ENCODE measurements at places on chromosomes 12 and 14.

DNA sequence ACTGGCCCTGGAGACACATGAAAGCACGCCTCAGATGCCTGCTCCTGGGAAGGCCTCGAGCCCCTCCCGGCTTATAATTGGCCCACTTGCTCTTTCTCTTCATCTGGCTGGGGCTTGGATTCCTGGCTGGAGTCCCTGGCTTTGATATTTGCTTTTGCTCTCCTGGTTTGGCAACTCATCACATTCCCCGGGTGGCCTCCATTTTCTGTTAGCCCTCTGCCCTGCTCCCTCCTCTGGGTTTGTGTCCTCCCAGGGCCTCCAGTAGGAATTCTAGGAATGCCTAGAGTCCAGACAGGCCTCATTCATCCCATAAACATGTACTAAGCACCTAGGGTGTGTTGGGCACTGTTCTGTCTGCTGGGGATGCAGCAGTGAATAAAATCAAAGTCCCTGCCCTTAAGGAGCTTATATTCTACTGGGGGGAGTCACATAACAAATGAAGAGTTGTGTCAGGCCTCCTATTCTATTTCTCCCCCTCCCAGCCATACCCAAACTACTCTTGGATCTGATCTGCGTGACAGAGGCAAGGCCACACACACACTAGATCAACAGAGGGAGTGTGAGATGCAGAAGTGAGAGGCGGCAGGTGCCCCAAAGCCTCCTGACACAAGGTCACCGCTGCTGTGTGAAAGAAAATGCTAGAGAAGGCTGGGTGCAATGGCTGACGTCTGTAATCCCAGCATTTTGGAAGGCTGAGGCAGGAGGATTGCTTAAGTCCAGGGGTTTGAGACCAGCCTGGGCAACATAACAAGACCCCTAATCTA lies 21.3 kb upstream of the TSPAN9 start:
- no peaks in the 10 kb centered on the region for H3K4me1 ChIP-seq
- no peak overlapping the region for H3K27ac ChIP-seq
- DNase-seq = no peak

DNA sequence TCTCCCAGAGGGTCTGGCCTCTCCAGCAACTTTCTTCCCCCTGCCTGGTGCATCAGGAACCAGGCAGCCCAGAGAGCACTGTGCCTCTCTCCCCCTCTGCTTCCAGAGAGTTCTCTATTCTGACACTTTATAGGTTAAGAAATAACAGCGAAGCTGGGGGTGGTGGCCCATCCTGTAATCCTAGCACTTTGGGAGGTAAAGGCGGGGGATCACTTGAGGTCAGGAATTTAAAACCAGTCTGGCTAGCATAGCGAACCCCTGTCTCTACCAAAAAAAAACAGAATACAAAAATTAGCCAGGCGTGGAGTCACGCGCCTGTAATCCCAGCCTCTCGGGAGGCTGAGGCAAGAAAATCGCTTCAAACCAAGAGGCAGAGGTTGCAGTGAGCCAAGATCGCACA lies 58.3 kb downstream of the ESRRB start:
- H3K27me3 ChIP-seq = no peaks in the 10 kb centered on the region
- no peak overlapping the region for H3K4me3 ChIP-seq
- no peak for DNase-seq

GRCh38 chr12:42979746-42980145 lies 390.2 kb upstream of the PRICKLE1 start:
- H3K27me3 ChIP-seq = no peaks in the 10 kb centered on the region
- no peak for DNase-seq
- no peak overlapping the region for H3K27ac ChIP-seq
- H3K4me1 ChIP-seq = no peaks in the 10 kb centered on the region
- H3K4me3 ChIP-seq = no peak overlapping the region

- H3K36me3 ChIP-seq = no peaks in the 10 kb centered on the region
- H3K27ac ChIP-seq = no peak overlapping the region
- no peak overlapping the region for H3K4me3 ChIP-seq
- no peaks in the 10 kb centered on the region for H3K27me3 ChIP-seq
- H3K4me1 ChIP-seq = no peaks in the 10 kb centered on the region
Observed at GRCh38 chr14:65581799-65582198, 169.3 kb downstream of the FUT8 start.

GRCh38 chr12:124130691-124131591 lies 157.9 kb downstream of the ZNF664 start:
- no peak overlapping the region for H3K4me3 ChIP-seq
- no peak for DNase-seq
- no peaks in the 10 kb centered on the region for H3K36me3 ChIP-seq
- H3K27me3 ChIP-seq = no peaks in the 10 kb centered on the region

GRCh38 chr14:98633380-98633779 lies 638.6 kb downstream of the BCL11B start:
- no peaks in the 10 kb centered on the region for H3K36me3 ChIP-seq
- no peak for DNase-seq
- H3K4me1 ChIP-seq = no peaks in the 10 kb centered on the region
- H3K27ac ChIP-seq = no peak overlapping the region
- no peak overlapping the region for H3K4me3 ChIP-seq

- no peaks in the 10 kb centered on the region for H3K4me1 ChIP-seq
- no peak overlapping the region for H3K4me3 ChIP-seq
- no peaks in the 10 kb centered on the region for H3K27me3 ChIP-seq
Observed at GRCh38 chr12:3928538-3929184, 55.5 kb upstream of the PARP11 start.

GRCh38 chr12:15863984-15864383 lies 18.2 kb upstream of the STRAP start:
- no peak for DNase-seq
- no peak overlapping the region for H3K4me3 ChIP-seq
- H3K36me3 ChIP-seq = no peaks in the 10 kb centered on the region

GRCh38 chr14:87251011-87251410 lies 742.0 kb downstream of the GALC start:
- H3K4me1 ChIP-seq = no peaks in the 10 kb centered on the region
- no peak overlapping the region for H3K4me3 ChIP-seq

DNA sequence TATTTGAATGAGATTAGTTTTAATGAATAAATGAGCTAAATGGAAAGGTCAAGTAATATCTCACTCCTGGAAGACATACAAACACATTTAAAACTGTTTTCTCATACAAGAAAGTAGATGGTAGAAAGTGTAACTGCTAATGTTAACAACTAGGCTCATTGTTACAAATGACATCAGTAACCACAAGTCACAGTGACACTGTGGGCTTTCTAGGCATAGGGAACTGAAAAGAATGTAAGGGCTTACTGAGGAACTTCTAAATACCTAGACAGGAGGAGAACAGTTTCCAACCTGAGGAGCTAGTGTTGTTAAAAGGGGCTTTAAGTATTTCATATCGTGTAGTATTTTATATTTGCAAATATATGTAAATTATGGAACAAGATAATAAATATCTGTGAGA lies 17.5 kb upstream of the ERGIC2 start:
- no peak overlapping the region for H3K27ac ChIP-seq
- no peak overlapping the region for H3K4me3 ChIP-seq
- no peaks in the 10 kb centered on the region for H3K4me1 ChIP-seq
- no peaks in the 10 kb centered on the region for H3K27me3 ChIP-seq

DNA sequence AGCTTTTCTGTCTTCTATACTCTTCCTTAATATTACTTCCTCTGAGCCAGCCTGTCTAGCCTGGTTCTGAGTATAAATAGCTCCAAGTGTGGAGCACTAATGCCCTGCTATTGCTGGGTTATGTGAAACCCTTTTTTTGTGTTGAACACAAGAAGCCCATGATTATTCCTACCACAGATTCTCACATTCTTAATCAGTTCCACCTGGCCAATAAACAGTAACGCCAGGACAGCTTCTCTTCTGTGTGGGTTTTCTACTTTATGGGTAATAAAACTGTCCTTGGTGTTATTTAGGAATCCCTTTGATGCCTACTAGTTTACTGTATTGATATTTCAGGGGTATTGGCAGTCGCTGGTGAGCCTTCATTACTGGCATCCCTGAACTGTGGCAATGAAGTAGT lies 48.9 kb upstream of the LRIG3 start:
- H3K36me3 ChIP-seq = no peaks in the 10 kb centered on the region
- H3K4me3 ChIP-seq = no peak overlapping the region
- H3K4me1 ChIP-seq = no peaks in the 10 kb centered on the region
- no peak overlapping the region for H3K27ac ChIP-seq
- no peaks in the 10 kb centered on the region for H3K27me3 ChIP-seq
